Right ventricle myocardium superior (tissue), 1 donor: ENCODE measurements at places on chromosomes 3 and 15.

DNA sequence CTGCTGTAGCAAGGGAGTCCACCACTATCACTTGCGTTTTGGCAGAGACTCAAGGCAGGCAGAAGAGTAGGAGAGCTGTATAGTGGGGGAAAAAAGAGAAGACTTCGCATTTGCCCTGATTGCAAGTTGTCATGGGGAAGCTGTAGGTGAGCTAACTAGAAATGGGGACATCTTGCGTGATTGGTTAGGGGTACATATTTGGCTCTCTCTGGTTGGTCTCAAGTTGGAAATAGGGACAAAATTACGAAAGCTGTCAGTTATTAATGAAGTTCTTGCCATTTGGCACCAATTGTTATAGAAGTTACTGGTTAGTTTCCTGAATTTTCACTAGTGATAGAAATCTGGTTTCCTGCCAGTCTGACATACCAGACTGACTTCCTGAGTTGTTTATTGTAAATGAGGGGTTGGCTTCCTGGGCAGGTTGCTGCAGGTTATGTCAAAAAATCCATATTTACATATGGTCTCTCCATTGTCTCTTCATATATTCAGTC lies 8.2 kb upstream of the SENP7 start:
- no peak for DNase-seq

DNA sequence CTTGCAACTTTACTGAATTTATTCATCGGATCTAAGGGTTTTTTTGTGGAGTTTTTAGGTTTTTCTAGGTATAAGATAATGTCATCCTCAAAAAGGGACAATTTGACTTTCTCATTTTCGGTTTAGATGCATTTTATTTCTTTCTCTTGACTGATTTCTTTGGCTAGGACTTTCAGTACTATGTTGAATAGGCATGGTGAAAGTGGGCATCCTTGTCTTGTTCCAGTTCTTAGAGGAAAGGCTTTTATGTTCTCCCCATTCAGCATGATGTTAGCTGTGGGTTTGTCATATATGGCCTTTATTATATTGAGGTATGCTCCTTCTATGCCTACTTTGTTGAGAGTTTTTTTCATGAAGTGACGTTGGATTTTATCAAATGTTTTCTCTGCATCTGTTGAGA lies 106.7 kb downstream of the FAM43A start:
- DNase-seq, result no peak

GRCh38 chr3:81242871-81243270 lies 518.6 kb downstream of the GBE1 start:
- DNase-seq, result no peak

- DNase-seq, result no peak
Observed at GRCh38 chr3:39211332-39212130, 19.1 kb upstream of the XIRP1 start.

DNA sequence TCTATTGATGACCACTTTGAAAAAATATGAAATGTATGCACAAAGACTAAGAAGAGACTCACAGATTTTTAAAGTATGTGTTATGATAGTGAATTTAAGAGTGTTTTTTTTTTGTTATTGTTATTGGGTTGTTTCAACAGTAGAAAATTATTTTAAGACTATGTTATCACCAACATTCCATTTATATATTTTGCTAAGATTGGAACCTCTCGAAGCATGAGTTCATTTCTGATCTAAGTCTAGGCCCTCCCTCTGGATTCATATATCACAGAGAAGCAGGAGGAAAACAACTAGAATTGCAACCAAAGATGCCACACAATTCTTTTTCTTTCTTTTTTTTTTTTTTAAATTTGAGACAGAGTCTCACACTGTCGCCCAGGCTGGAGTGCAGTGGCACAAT lies 46.8 kb downstream of the ITGB5 start:
- no peak for DNase-seq

DNA sequence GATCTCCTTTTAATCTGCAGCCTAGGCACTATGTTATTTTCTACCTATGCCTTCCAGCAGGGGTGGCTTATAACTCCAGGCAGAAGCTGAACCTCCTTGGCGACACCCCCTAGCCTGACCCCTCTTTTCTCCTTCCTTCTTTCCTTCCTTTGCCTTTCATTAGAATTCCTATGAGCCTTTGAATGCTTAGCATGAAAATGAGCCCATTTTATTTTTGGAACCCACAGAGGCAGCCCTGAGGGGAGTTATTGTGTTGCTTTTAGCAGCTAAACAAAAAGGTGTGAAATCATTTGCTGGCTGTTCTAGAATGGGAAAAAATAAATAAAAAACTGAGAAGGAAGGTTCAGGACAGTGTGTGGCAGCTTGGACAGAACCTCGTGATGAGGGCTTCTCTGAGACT lies 164.6 kb upstream of the ICE2 start:
- DNase-seq, result no peak
